Fibroblast of the conjunctiva (primary cell): ENCODE measurements at places on chromosomes 3 and 15.
A peak's percentile ranks its signal among the peaks of the same experiment; 100 is the strongest.

DNA sequence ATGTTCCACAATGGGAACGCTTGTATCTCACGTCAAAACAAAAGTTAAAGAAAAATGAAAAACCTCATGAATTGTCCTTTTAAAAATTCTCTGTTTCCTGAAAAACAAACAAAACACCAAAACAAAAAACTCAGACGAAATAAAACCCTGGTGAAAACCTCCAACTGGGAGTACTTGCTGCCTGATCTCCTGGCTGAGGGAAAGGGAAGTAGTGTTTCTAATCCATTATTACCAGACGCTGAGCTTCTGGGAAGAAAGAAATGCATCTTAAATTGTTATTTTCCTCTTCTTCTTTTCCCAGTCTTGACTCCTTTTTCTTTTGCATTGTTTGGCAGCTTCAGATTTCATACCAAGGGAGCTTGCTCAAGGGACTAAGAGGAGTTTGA, 243.2 kb upstream of the RGMA start:
- no peak for DNase-seq

DNA sequence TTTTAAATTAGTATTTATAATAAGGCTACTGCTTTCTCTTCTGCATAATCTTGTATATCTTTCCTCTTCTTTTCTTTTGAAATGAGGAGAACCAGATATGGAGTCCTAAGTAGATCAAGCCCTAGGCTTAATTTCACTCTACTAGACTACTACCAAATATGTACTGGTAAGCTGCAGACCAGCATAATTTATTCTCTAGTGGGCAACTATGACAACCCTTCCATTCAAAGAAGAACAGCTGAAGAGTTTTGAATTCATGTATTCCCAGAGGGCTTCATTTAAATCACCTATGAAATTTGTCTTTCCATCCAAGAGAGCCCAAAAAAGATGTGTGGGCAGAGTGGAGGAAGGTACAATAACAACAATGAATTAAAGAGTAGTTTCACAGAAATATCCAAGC, 10.0 kb downstream of the RAD18 start:
- no peak for DNase-seq

- DNase-seq = no peak
These were observed 98.2 kb downstream of the IGF1R start for GRCh38 chr15:98746375-98747155.

DNA sequence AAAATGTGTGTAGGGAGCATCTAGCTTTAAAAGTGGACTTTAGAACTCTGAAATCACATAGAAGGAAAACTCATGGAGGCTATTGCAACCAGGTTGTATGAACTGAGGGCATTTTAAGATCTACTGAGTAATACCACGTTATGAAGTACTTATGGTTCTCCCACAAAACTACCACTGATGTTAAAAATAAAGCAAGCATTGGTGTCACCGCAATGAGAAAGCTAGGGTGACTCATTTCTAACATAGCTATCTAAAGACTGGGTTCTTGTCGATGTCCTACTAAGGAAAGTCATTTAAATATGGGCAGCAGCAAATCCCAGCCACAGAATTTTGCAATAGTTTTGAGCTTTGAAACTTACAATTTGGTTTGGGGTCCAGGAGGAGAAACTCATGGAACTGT, 584.8 kb downstream of the DIPK2A start:
- DNase-seq = no peak

DNA sequence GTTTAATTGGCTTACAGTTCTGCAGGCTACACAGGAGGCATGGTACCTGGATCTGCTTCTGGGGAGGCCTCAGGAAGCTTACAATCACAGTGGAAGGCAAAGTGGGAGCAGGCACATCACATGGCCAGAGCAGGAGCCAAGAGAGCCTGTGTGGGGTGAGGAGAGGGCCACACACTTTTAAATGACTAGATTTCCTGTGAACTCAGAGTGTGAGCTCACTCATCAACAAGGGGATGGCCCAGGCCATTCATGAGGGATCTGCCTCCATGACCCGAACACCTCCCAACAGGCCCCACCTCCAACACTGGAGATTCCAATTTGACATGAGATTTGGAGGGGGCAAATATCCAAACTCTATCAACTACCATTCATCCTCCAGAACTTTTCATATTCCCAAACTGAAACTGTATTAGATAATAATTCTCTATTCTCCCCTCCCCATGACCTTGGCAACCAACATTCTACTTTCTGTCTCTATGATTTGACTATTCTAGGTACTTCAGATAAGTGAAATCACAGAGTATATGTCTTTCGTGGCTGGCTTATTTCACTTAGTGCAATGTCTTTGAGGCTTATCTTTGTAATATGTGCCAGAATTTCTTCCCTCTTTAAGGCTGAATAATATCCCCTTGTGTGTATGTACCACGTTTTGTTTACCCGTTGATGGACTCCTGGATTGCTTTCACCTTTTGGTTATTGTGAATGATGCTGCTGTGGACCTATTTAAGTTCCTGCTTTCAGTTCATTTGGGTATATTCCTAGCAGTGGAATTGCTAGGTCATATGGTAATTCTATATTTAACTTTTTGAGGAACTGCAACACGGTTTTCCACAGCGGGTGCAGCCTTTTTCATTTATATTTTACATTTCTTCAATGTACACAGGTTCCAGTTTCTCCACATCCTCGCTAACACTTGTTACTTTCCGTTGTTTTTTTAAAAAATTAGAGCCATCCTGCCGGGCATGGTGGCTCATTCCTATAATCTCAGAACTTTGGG, 43.8 kb downstream of the TKT start:
- DNase-seq = no peak

GRCh38 chr15:41683955-41684354, 23.8 kb downstream of the MGA start:
- DNase-seq = no peak

DNA sequence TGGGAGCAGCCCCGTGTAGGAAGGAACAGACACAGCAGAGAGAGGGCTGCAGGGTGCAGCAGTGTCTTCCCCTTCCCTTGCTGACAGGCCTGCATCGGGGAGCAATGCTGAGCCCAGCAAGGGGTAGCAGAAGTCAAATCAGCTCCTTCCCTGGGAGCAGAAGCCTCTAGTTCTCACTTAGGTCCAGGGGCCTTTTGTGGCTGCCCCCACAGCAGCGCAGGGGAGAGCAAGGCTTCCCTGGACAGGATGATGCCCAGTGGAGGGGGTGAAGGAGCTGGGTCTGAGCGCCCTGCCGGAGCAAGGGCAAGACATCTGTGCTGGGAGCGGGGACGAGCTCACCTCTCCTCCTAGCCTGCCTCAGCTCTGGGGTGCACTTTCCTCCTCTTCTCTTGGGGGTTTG, 827 bp downstream of the PLCB2 start:
- DNase-seq = no peak

DNA sequence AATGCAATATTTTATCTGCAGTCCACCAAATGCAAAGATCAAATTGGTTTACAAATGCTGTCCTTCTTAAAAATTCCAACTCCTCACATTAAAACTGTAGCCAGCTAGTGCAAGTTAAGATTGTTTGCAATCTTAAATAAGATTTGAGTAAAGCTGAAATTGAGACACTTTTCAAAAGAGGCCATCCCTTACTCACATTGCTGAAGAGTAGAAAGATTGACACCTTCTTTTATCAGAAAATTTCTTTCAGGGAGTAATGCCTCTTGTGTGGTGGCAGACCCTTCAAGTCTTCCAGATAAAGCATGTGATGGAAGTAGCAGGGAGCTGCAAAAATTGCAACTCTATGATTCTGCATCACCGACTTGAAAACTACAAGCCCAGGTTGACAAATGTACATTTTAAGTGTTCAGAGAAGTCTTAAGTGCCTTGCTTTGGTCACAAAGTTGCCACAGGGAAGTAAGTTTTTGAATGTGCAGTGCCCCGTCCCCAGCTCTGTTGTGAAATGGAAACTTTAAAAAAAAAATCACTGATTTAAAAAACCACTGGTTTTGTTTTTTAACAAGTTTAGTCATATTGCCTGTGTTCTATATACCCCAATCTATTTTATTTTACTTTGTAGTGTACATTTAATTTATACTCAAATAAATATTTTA, 12.6 kb downstream of the CD86 start:
- no peak for DNase-seq

GRCh38 chr3:141557961-141558706, 71.3 kb downstream of the RASA2 start:
- DNase-seq = no peak

GRCh38 chr3:172972067-172972466, 169.0 kb downstream of the SPATA16 start:
- no peak for DNase-seq

DNA sequence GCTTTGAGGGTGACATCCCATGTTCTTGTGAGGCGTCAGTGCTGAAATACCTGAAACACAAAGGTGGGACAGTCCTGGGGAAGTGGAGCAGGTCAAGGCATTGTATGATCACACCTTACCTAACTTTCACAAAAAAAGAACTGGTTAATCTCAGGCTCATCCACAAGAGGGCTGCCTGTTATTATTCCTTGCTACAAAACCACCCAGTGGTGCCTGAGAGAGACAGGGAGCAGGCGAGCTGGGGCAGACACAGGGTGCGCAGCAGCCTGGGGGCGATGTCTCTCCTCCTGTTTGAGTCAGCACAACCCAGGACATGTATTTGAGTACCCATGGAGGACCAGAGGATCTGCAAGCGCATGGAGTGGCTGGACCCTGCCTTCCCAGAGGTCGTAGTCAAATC, 316.8 kb upstream of the ATP10A start:
- no peak for DNase-seq

DNA sequence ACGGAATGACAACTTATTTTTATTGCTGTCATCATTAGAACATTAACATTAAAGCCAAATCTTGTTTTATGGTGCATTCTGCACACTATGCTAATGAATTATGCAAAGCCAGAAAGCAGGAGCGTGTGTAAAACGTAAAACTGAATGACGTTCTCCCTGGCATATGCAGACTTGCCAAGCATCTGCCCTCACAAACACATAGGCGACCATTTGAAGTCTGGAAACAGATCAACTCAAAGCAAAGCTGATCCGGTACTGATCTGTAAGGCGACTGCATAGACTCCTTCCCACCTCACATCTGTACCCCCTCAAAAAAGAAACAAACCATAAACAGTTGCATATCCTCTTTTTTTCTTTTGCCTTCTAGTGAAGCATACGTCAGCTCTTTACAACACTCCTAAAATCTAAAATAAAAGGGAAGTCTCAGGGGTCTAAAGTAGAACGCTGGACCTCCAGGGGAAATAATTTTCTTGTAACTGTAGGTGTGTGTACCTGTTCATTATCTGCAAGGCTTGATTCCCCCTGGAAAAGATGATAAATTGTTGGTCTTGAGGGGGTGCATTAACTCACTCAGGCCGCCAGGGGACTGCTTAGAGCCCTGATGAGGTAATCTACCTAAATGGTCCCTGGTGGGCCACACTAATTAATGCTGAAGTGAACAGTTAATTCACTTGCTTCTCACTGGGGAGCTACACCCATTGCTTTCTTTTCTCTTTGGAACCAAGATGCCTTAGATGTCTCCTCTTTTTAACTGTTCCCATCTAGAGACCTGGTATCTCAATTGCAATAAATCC, 231.4 kb downstream of the CDIN1 start:
- DNase-seq = no peak

DNA sequence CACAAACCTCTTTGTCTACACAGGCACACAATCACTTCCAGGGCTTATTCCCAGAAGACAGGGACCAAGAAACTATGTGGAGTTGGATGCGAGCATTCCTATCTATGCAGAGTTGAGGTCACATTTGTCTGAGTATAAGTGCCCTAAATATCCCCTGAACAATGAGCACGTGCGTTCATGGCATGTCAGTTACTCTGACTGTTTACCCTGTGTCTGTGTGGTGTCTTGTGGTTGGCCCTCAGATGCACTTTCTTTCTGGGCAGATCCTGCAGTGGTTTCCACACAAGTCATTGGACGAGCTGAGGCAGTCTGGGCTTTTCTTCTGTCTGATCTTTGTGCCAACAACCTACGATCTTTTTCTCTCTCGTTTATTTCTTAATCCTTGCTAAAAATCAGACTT, 134.5 kb downstream of the FBN1 start:
- DNase-seq = no peak

- no peak for DNase-seq
These were observed 8.0 kb upstream of the GSK3B start for GRCh38 chr3:120102232-120102631.

GRCh38 chr3:39276746-39277145, 3.1 kb downstream of the CX3CR1 start:
- no peak for DNase-seq

DNA sequence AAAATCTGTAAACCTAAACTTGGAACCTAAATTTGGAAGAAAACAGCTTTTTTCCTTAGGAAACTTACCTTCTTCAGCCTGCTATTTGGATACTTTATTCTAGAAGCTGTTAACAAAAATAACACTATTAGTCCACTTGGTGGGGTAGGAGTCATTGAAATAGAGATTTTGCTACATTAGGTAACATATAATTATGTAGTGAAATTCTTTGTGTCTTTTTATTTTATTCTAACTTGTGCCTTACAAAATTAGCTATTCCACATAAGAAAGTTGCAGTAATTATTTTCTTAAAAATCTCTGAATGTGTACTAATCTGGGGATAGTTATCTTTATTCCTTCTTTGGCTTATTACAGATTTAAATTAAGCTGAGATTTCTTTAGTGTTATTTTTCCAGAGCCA, 360.4 kb upstream of the ROBO2 start:
- no peak for DNase-seq

- DNase-seq = no peak
These were observed 933 bp downstream of the DZIP1L start for GRCh38 chr3:138114431-138114918.

- DNase-seq = no peak
These were observed 49.0 kb downstream of the MEF2A start for GRCh38 chr15:99614749-99615288.

- DNase-seq = no peak
These were observed 75.4 kb upstream of the ABHD17C start for GRCh38 chr15:80619680-80620079.

GRCh38 chr3:123620343-123620742, 35.5 kb upstream of the HACD2 start:
- no peak for DNase-seq

GRCh38 chr3:131125684-131126083, 99.0 kb downstream of the NEK11 start:
- no peak for DNase-seq

DNA sequence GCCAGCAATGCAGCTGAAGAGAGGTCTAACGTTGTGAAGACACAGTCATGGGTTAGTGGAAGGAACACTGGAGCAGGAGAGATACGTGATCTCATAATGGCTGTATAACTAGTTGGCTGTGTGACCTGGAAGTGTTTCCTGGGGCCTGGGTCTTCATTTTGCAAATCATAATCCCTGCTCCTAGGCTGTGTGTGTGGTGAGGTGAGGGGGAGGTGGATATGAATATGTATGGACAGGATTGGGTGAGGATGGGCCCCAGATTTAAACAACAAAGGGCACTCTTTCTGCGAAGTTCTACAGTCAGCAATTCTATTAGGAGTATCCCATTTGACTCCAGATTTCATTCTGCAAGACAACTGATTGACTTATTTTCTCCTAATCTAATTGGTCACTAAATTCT, 41.3 kb downstream of the ANKRD28 start:
- DNase-seq = no peak

- DNase-seq = peak; percentile 84
These were observed at the start of gene BSN for GRCh38 chr3:49553692-49554632. Gene BSN (plus strand): TSS chr3:49554477. CDS start chr3:49554603, 126 bp downstream.

- no peak for DNase-seq
These were observed 623.4 kb upstream of the SGO1 start for GRCh38 chr3:20809356-20809755.

- DNase-seq = peak; percentile 41
These were observed 27.2 kb downstream of the AQR start for GRCh38 chr15:34942363-34942762.
